ENCODE measurements at places on chromosomes 6 and 20.

DNA sequence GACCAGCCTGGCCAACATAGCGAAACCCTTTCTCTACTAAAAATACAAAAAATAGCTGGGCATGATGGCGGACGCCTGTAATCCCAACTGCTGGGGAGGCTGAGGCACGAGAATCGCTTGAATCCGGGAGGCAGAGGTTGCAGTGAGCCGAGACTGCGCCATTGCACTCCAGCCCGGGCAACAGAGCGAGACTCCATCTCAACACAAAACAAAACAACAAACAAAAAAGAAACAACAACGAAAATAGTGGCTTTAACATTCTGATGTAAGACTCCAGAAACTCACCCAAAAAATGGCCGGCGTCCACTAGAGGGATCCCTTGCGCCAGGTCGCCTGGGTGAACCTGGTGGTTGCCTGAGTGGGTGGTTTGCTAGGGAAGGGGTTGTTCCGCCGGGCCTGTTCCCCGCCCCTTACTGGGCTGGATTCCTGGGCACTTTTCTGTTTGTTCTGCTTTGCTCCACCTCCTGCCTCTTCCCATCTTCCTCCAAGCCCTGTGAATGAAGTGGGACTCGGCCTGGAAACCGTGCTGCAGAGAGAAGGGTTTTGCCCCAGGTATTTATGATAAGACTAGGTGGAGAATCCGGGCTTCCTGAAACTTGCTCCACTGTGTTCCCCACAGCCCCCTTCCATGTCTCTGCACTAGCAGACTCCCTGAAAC, 1.5 kb downstream of the PABPC1L start:
- no peak for DNase-seq

GRCh38 chr6:168441434-168442391, 729 bp downstream of the SMOC2 start:
- DNase-seq = no peak

DNA sequence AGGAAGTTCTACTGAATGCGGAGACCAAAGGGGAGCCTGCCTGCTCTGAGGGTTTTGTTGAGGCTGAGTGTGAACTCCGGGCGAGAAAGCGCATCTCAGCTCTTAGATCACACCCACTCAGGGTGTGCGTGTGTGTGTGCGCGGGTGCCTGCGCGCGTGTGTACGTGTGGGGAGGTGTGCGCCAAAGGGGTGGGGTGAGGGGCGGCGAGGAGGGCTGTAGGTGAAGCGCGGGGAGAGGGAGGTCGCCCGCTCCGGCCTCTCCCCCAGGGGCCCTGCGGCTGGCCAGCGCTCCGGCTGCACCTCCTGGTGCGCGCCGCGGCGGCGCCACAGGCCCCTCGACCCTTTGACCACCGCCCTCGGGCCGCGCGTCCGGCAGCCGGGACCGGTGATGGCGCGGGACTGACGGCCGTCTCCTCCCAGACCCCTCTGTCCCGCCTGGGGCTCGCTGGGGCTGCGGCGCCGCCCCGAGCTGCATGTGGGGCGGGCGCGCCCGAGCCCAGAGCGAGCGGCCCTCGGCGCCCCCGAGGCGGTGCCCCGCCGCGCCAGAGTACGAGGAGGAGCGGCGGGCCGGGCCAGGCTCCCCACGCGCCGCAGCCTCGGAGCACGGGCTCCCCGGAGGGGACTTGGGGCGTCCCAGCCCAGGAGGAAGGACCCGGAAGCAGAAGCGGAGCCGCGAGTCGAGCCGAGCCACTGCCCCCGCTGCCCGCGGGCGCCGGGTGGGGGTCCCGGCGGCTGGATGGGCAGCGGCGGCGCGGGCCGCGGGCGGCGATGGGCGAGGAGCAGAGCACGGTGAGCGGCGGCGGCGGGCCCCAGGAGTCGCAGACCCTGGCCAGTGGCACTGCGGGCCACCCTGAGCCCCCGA, at the start of gene RNF217:
RNF217 (plus strand) TSS at position 661 of the 862 bp plus-strand sequence; CDS start at position 769, 108 bp downstream.
- no peak for DNase-seq

- DNase-seq = no peak
These were observed 709.5 kb downstream of the KIF16B start for GRCh38 chr20:15863735-15864134.

- no peak for DNase-seq
These were observed 152.9 kb upstream of the RUNX2 start for GRCh38 chr6:45175272-45175671.

DNA sequence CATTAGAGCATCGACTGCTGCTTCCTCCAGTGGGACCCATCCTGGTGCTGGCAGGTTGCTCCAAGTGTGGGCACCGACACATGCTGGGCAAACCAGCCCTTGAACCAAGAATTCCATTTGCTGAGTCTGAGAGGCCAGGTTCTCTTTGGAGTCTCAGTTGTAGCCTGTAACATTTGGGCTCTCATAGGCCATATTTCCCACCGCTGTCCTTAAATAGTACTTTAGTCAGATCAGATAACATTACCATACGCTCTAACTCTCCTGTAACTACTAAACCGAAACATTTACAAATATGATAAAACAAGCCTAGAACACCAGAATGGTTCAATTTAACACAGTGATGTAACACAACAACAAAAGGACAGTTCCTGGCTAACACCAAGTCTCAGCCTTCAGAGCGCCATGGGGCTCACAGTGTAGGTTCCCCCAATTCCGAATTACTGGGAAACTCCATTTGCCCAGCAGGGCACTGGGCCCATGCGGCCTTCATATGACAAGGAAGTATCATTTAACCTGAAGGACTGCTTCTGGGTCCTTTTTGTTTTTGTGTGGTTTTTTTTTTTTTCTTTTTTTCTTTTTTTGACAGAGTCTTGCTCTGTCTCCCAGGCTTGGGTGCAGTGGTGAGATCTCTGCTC, 28.4 kb upstream of the CD93 start:
- DNase-seq = no peak

All from iPS DF 19.7 (cell line).